NB4 (cell line): ENCODE measurements at places on chromosomes 2 and 18.

DNA sequence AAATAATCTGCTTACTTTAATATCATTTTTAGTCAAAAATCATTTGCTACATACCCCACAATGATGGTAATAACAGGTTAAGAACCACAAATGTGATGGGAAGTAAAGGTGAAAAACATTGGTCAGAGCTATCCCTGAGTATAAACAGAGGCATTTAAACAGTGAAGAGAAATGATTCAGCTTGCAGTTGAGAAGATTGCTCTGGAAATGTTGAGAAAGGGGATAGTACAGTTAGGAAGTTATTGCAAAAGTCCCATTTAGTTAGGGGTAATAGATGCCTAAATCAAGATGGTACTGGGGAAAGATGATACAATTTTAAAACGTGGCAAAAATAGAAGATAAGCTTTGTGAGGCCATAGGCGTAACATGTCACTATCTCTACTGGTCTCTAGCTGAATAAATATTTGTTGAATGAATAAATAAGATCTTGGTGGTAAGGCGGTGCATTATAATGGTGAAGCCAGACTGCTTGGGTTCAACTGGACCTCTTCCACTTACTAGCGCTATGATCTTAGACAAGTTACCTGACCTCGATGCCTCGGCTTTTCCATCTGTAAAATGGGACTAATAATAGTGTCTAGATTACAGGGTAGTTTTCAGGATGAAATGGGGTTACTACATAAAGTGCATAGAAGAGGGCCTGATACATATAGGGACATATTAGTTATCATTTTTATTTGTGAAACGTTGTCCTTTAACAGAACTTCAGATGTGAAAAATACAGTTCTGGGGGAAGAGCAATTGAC, 2.0 kb upstream of the BZW1 start:
- DNase-seq, result no peak

GRCh38 chr2:209990838-209991237, 11.6 kb upstream of the RPE start:
- no peak for DNase-seq

DNA sequence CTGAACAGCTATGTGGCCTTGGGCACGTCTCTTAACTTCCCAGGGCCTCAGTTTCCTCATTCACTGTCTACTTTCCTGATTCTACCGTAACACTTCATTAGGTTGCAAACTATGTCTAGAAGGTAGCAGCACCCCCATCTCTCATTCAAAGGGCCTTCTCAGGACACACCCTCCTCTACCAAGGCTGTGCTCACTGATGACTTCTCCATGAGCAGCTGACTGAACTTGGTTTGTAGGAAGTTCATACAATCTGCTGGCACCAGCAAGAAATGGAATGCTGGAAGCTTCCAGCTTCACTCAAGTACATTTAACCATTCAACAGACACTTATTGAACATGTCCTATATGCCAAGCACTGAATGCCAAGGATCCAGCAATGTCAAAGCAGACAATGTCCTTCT, 250.8 kb upstream of the CTAGE1 start:
- no peak for DNase-seq

DNA sequence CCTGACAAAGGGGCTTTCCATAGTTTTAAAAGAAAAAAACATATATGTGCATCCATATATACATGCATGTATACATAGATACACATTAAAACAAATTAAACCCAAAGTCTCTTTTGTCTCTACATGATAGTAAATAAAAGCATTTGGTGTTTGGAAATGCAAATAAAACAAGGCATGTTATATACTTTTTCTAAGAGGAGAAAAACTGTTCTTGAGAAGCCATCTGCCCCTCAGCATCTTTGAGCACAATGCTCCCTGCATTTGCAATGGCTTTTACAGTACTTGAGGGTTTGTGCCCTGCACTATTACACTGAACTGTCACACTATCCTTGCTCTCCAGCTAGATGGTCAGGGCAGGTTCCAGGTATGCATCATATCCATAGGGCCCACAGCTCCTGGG, 210.2 kb downstream of the L3MBTL4 start:
- no peak for DNase-seq

GRCh38 chr2:10482460-10482859, 34.3 kb upstream of the ODC1 start:
- no peak for DNase-seq

DNA sequence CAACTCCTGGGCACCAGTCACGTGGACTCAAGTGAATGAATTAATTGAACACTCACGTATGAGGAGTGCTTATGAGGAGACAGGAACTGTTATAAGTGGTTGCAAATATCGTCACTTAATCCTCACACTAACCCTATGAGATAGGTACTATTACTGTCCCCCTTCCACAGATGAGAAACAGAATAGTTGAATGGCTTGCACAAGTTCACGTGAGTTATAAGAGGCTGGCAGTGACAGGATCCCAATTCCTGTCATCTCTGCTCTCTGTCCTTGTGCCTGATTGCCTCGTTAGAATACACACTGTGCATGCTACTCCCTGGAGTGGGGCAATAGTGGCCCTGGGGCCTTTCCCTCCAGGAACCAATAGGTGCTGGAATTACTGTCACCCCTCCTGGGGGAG, 253.5 kb downstream of the DYSF start:
- no peak for DNase-seq

DNA sequence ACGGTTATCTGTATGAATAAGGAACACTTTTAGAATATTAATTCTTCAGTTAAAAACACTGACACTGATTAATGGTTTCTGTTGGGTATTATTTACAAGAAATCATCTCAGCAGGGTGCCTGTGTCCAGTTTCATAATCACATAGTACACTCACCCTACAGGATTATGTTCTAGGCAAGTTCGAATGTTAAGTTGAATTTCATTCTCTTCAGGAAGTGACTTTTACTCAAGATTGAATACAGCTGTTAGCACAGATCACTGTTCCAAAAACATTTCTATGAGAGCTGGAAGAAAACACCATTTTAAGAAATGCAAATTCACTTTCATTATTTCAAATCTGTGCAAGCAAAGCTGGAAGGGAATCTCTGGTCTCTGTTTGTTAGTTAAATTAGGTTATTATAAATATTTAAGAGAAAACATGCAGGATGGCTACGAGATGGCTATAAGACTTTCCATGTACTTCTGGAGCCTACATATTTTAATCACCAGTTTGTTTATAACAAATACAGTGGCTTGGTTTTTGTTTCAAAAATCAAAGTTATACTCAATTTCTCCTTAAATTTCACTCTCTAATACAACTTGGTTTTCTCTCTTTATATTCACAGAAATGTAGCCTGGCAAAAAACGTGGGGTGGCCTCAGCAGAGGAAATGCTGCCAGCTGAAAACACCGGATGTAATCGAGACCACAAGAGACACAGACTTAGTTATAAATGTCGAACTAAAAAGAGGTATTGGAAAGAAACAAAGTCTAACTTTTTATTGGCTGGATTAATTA, 65.8 kb downstream of the RBMS1 start:
- peak; percentile 84 for DNase-seq

DNA sequence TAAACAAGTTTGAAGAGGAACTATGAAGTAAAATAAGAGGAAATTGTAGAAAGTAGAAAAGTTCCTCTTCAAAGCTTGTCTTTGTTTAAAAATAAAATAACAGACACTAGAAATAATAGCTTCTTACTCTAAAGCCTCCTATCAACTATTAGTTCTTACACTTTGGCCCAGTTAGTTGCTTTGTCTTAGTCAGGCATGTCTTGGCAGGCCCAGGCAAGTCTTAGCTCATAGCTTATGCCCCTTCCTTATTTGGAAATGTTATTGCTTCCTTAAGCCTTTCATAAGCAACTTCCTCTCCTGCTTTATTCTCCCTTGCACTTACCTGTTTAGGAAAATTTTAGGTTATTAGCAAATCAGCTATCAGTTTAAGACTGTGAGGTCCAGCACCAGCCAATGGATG, 950.6 kb upstream of the LRATD1 start:
- DNase-seq, result no peak

- DNase-seq, result peak; percentile 97
Observed at GRCh38 chr2:152175368-152176112, at the start of gene STAM2. Gene STAM2 (minus strand): TSS chr2:152175763. CDS start chr2:152175642, 121 bp downstream.

DNA sequence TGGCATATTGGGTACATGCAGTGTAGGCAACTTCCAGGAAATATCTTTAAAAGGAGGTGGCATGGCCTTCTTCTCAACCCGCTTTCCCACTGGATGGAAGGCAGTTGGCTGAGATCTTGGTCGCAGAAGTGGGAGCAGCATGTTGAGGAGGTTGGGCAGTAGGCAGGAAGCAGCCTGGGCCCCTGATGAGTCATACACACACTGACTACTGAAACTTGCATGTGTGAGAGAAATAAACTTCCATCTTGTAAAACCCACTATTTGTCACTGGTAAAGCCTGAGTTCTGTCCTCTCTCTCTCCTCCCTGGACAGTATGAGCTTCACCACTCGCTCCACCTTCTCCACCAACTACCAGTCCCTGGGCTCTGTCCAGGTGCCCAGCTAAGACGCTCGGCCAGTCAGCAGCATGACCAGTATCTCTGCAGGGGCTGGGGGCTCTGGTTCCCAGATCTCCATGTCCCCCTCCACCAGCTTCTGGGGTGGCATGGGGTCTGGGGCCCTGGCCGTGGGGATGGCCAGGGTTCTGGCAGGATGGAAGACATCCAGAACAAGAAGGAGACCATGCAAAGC, 233.8 kb upstream of the SPRED2 start:
- peak; percentile 93 for DNase-seq

- DNase-seq, result no peak
Observed at GRCh38 chr2:206361407-206362045, 81.8 kb upstream of the ADAM23 start.

- no peak for DNase-seq
Observed at GRCh38 chr2:669323-669722, 7.9 kb downstream of the TMEM18 start.

- no peak for DNase-seq
Observed at GRCh38 chr2:212109217-212109616, 429.4 kb downstream of the ERBB4 start.

GRCh38 chr18:6752202-6752860, 22.8 kb downstream of the ARHGAP28 start:
- DNase-seq, result no peak

DNA sequence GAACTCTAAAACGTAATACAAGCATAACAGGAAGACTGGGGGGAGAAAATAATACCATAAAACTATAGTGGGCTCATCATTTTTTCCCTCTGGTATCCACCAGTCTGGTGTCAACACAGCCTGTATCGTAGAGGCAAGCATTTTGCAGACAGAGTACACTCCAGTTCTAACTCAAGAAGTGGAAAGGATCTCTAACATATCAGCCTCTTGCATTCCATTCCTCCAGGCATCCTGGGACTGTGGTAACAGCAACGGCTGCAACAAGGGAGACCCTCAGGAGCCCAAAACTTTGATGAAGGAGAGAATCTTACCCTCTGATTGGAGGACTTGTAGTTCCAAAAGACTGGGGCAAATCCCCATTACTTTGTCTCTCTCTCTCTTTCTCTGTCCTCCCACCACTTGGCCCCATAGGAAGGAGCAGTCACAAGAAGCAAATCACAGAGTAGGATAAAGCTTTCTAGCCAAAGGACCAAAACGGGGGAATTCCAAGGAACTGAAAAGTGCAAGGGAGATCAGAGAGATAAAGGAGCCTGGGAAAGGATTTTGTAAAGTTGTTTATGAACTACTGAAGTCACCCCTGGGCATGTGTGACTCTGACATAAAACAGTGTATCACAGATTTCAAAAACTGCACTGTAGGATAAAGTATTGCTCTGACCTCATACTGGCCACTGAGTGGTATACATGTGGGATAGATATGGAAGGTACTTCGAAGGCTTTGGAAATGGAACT, 11.9 kb downstream of the FRZB start:
- no peak for DNase-seq

- DNase-seq, result no peak
Observed at GRCh38 chr2:65388596-65389390, 43.6 kb downstream of the SPRED2 start.

GRCh38 chr2:9392898-9393765, 30.2 kb downstream of the ITGB1BP1 start:
- DNase-seq, result peak; percentile 65

GRCh38 chr2:114261366-114261765, 181.1 kb upstream of the DPP10 start:
- no peak for DNase-seq

DNA sequence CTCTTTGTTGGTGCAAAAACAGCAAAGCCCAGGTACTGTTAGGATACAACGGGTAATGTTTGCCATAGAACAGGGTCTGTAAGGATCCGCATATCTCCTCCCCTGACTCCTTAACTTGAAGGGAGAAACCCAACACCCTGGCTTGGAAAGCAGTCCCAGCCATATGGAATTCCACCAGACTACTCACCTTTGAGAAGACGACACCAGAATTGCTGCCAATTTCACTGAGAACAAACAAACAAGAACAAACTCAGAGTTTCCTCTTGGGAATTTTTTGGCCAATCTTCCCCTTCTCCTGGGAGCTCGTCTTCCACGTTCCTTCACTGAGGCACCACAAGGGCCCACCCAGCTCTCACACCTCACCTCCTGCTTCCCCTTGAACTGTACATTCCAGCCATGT, 29.2 kb downstream of the CAPN14 start:
- no peak for DNase-seq

DNA sequence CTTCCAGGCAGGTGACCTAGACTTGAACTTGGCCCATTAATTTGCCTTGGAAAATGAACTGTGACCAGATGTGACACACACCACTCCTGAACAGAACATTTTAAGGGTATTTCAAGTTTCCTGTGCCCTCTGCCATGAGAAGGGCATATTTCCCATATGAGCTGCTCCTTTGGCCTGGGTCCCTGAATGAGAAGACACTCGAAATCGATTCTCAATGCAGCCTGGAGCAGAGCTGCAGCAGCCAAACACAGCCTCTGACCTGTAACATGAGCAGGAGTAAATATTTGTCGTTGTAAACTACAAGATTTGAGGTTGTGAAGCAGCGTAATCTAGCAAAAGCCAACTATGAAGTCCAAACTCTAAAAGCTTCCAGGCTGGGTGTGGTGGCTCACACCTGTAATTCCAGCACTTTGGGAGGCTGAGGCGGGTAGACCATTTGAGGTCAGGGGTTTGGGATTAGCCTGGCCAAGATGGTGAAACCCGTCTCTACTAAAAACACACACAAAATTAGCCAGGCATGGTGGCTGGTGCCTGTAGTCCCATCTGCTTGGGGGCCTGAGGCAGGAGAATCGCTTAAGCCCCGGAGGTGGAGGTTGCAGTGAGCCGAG, 30.1 kb upstream of the SOS1 start:
- DNase-seq, result no peak

- no peak for DNase-seq
Observed at GRCh38 chr18:13371689-13372418, 153.3 kb downstream of the LDLRAD4 start.

DNA sequence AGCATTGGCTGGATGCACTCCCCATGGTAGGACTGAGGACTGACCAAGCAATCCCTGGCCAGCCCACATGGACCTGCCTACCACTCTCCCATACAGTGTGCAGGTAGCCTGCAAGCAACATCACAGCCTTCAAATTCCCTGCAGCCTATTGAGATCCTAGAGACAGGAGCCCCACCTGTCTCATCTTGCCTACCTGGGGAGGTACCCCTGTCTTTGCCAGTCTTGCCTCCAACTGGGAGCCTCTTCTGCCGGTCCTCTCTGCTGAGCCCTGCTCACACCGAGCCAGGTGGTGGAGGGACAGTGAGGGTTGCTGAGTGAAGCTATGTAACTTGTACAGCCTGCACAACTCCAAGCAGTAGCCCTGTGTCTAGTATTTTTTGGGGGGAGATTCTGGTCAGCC, 29.9 kb downstream of the TTC32 start:
- DNase-seq, result no peak
